Activated CD4-positive, CD25-positive, alpha-beta regulatory T cell (primary cell): ENCODE measurements at places on chromosomes 16 and 17.

GRCh38 chr17:35584061-35584460 lies 3.1 kb upstream of the AP2B1 start:
- DNase-seq = no peak

DNA sequence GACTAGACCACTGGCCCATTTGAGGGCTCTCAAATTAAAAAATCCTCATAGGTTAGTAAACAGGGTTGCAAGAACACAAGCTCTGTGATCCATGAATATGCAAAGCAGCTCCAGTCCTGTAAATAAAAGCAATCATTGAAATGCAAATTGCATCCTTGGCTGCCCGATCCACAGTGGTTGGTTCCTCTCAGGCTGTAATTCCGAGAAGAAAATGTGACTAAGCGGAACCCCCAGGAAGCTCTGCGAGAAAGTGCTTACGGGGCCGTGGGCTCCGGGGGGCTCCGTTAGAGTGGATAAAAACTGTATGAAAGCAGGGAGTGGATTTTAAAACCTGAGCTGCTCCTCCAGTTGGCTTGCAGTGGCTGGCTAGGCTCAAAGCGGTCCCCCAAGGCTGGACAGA lies 2.5 kb downstream of the GPRC5B start:
- DNase-seq = no peak

DNA sequence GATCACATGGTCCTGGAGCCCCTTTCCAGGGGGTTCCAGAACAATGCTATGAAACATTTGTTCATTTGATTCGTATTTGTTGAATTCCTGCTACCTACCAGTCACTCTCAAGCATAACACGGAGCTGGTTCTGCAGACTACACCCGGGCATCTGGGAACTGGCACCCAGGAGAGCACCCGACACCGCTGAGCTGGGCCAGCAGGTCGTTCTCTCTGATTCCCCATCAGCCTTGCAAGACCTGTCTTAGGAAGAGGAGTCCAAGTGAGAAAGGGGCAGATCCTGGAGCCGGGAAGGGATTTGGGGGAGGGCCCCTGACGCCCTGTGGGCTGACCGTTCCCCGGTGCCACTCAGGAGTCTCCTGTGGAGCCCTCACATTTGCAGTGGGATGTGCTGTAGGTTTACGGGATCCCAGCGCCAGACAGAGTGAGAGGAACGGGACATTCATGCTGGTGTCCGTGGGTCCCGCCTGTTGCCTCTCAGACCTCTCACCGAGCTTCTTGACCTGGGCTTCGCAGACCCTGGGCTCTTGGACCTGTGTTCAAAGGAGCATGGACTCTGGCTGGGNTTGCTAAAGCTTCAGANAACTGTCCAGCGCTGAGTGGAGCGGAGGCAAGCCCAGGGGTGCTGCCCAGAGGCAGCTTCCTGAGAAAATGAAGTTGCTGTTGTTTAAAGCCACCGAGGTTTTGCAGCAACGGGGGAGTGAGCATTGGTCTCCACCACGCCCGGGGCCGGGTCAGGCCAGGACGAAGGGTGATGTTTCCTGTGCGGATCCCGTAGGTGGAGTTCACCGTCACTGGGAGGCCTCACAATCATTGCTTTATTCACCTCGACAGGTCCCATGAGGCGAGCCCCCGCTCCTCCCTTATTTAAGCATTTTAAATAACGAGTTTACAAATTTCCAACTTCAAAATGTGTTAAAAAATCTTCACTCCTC lies 49.2 kb downstream of the METRNL start:
- no peak for DNase-seq

DNA sequence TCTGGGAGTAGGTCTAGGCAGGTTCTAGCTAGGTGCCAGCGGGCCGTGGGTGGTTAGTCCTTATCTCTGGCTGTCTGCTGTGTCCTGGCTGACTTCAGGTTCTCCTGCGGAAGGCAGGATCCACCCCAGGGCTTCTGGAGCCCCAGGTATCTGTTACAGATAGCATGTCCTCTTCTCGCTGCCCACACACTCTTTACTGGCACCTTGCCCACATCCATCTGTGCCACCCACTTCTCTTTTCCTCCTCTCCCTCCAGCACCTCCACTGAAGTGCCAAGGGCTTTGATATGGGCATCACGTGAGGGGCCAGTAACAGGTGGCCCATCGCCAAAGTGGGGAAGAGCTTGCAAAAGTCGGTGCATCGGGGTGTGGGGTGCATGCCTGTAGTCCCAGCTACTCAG lies 4.6 kb upstream of the MPP2 start:
- no peak for DNase-seq

DNA sequence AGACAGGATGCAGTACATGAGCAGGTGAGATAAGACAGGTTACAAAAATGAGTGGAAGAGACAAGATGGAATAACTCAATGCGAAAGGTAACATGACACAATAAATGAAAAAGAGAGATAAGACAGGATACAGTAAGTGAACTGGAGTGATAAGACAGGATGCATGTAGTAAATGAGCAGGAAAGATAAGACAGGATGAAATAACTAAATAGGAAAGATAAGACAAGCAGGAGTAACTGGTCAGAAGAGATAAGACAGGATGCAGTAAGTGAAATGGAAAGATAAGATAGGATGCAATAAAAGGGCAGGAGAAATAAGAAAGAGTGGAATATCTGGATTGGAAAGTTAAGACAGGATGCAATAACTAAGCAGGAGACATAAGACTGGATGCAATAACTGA lies 8.3 kb upstream of the MYH4 start:
- DNase-seq = no peak

GRCh38 chr16:2500918-2501750 lies 12.6 kb upstream of the ATP6V0C start:
- peak; percentile 58 for DNase-seq

GRCh38 chr17:3557768-3558583 lies at the start of gene TRPV3:
Gene TRPV3 (minus strand): TSS chr17:3557812. CDS start chr17:3554850, 2,962 bp downstream.
- peak; percentile 67 for DNase-seq

DNA sequence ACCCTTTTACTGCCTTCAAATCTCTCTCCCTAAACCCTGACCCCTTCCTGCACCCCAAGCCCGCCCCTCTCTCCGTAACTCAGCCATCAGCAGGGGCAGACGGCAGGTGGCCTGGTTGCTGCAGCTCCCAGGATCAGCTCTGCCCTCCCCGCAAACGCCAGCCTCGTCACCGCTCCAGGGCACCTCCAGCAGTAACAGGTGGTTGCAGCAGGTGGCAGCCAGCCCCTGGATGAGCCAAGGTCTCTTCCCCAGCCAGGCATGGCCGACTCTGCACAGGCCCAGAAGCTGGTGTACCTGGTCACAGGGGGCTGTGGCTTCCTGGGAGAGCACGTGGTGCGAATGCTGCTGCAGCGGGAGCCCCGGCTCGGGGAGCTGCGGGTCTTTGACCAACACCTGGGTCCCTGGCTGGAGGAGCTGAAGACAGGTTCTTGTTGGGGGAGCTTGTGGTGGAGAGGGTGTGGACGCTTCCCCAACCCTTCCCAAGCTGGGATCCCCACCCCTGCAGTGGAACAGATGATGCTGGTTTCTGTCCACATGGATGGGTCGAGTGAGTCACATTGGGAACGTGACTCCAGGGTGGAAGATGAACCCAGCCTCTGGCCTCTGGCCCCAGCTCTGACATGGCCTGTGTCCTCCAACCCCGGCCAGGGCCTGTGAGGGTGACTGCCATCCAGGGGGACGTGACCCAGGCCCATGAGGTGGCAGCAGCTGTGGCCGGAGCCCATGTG lies 558 bp downstream of the HSD3B7 start:
- no peak for DNase-seq
